ENCODE measurements at places on chromosomes 7 and 10. TPM values are rescaled to one million over a fixed set of nuclear protein-coding genes. Genes with fewer than 3 reads are reported as not detected.

GRCh38 chr10:4754143-4754542 is 71.9 kb upstream of the AKR1E2 start:
- no peak for DNase-seq
- peaks cover 3% of the 10 kb centered on the region for H3K27me3 ChIP-seq
- no peak overlapping the region for H3K4me3 ChIP-seq
- no peaks in the 10 kb centered on the region for H3K36me3 ChIP-seq
- H3K27ac ChIP-seq: no peak overlapping the region
- H3K4me1 ChIP-seq: no peaks in the 10 kb centered on the region

DNA sequence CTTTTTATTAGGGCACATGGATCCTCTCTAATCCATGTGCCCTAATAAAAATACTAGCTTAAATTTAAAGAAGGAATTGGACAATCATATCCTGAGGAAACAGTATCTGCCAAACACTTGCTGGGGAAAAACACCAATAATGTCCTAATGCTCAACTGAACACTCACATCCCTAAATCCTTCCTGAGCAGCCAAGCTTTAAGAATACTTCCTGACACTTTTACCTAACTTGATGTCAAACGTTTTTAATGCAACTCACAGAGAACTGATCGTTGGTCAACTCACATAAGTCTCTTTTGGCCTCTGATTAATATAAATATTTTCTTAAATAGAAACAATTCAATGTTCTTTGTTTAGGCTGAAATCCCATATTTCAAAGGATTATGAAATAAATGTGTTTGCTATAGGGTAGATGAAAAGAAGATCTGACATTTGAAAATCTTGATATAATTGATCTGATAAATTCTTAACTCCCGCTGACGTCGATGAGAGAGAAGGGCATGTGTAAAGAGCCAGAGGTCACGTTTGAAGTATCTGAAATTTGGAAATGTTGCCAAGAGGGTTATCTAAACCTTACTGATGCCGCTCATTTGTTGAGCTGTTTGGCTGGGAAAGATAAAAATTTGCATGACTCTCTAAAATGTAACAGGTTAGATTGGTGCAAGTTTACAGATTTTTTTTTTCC is 122.8 kb upstream of the RHOBTB1 start:
- H3K27me3 ChIP-seq: peaks cover 3% of the 10 kb centered on the region
- H3K4me3 ChIP-seq: no peak overlapping the region
- H3K36me3 ChIP-seq: no peaks in the 10 kb centered on the region
- no peak for DNase-seq

The TES gene
- 122 TPM for total RNA-seq

The AVL9 gene
- 45.3 TPM for total RNA-seq

The POT1 gene
- total RNA-seq: 29.6 TPM

- no peak for DNase-seq
- no peak overlapping the region for H3K4me3 ChIP-seq
- no peaks in the 10 kb centered on the region for H3K36me3 ChIP-seq
- no peaks in the 10 kb centered on the region for H3K4me1 ChIP-seq
- H3K27ac ChIP-seq: no peak overlapping the region
- peaks cover 2% of the 10 kb centered on the region for H3K27me3 ChIP-seq
Observed at GRCh38 chr10:10804061-10804460, 213.6 kb upstream of the CELF2 start.

- no peaks in the 10 kb centered on the region for H3K36me3 ChIP-seq
- no peak overlapping the region for H3K4me3 ChIP-seq
- no peaks in the 10 kb centered on the region for H3K27me3 ChIP-seq
- H3K4me1 ChIP-seq: peaks cover 4% of the 10 kb centered on the region
Observed at GRCh38 chr7:17046666-17047065, 164.9 kb upstream of the AGR3 start.

The OPN4 gene
- total RNA-seq: not detected
